LoVo (cell line): ENCODE measurements at places on chromosomes 2 and 18.
A peak's percentile ranks its signal among the peaks of the same experiment; 100 is the strongest.

GRCh38 chr18:78751664-78752063, 228.0 kb upstream of the SALL3 start:
- DNase-seq: no peak

GRCh38 chr18:58603375-58604067, 25.4 kb downstream of the ALPK2 start:
- no peak for DNase-seq

DNA sequence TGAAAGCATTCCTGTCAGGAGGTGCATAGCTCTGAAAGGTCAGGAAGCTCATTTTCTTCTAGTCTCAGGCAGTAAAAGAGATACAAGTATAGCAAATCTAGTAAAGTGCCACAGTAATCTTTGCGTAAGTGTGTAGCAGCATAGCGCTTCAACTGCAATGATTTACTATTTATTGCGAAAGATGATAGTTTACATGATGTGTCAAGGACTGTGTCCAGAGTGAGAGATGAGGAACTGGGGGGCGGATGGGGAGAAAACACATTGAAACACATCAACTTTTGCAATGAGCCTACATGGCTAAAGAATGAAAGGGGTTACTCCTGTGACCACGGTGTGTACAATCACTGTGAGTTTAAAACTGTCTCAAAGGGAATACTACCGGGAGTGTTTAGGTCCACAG, 644.4 kb downstream of the GALR1 start:
- DNase-seq: no peak

DNA sequence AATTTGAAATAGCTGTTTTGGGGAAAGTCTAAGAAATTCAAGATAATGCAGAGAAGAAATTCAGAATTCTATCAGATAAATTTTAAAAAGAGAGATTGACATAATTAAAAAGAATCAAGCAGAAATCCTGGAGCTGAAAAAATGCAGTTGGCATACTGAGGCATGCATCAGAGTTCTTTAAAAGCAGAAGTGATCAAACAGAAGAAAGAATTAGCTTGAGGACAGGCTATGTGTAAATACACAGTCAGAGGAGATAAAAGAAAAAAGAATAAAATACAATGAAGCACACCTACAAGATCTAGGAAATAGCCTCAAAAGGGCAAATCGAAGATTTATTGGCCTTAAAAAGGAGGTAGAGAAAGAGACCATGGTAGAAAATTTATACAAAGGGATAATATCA, 57.1 kb downstream of the CYTIP start:
- DNase-seq: no peak

DNA sequence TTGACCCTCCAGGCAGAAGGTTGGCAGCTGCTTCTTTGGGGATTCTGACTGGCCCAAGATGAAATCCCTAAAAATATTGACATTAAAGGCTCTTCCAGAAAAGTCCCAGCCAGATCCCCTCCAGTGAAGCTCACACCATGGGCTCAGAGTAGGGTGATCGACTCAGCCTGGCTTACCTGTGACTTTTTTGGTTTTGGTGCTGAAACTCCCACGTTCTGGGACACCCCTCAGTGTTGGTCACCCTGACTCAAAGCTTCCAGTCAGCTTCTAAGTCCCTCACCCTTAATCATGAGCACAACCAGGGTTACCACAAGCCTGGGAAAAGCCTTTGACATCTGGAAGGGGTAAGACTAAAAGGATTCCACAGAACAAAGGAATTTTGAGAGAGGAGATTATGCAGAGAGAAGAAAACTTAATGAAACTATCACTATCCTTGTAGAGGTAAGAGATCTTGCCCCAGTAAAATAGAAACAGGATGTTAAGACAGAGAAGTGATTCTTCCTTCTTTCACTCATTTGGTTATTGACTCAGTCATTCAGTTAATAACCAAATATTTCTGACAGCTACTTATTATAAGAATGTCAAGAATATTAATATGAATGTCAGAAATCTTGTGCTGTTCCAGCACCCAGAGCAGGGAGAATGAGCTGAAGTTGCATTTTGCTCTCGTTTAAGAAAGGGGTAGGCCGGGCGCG, 66.8 kb upstream of the SEC11C start:
- no peak for DNase-seq

GRCh38 chr2:180115675-180116074, 108.6 kb upstream of the CWC22 start:
- DNase-seq: no peak

DNA sequence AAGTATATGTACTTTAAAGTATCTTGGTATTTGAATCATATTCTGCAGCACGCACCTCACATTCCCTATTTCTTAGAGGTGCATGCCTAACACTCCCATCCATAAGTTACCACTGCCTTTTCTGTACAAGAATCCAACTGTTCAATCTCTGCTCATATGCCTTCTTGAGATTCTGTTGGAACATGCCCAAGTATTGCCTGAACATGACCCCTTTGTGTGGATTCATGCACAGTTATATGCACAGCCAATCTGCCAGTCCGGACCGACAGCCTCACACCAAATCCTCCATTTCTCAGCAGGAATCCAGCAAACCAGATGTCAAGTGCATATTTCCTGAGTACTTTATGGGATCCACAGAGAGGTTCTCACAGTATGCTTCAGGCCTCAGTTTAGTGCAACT, 222.0 kb downstream of the TMEM182 start:
- no peak for DNase-seq

DNA sequence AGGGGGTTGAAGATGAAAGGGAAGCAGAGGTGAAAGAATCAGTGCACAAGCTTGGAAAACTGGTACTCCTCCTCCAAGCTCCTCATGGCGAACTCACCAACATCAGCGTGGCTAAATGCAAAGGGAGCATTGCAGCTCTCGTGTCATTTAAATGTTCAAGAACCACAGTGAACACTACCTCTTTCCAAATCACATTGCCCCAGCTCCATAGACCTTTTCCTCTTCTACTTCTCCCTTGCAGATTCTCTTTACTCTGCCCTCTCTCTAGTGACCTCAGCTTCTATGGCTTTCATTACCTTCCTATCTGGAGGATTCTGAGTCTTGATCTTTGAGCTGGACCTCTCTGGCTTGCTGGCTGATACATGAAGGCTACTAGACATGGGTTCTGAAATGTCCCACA, 14.3 kb downstream of the EPB41L3 start:
- DNase-seq: no peak

- no peak for DNase-seq
Observed at GRCh38 chr18:49519101-49519971, 32.3 kb upstream of the C18orf32 start.

- DNase-seq: no peak
Observed at GRCh38 chr2:195021711-195022507, 635.1 kb upstream of the SLC39A10 start.

GRCh38 chr18:11767935-11768334, 78.9 kb downstream of the GNAL start:
- peak; percentile 1 for DNase-seq

DNA sequence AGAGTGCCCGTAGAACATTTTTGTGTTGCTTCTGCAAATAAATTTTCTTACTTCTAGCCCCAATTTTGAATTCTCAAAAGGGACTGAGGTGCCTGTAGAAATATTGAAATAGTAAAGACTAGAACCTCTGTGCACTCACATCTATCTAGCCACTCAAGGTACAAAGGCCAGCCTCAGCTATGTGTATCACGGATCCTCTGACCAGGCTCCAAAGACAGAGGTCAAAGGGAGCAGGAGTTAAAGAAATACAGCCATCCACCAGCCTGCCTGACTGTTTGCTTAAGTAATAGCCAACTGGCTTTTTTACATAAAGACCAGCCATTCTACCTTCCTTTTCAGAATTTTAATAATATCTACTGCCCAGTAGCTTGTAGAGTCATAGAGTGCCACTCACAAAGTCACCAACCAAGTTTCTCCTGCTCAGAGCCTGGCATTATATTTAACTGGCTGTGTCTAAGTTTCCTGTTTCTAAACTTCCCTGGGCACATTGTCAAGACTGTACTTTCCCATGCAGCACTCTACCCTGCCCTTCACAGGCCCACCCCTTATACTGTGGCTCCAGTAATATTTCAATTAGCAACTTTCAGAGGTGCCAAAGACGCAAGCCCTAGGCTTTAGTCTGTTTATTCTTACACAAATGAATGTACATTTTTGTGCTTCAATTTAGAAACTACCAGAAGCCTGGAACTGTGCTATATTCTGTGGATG, 338.3 kb upstream of the NT5C1B start:
- DNase-seq: no peak

DNA sequence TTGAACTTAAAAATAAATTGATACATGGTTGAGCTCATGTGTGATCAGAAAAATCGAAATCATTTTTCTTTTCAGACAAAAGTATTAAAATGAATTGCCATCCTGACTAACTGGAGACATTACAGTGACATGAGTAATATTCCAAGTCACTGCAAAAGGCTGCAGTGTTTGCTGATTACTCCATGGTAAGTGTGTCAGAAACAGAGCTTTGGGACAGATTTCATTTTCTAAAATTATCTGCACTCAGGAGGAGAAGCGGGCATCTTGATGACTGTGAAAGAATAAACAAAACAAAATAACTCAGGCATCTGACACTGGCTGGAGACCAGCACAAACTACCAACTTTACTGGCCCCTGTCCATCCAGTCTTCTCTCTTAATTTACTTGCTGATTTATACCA, 312.3 kb upstream of the PIK3C3 start:
- no peak for DNase-seq

- DNase-seq: no peak
Observed at GRCh38 chr2:58553937-58554336, 312.8 kb upstream of the FANCL start.

DNA sequence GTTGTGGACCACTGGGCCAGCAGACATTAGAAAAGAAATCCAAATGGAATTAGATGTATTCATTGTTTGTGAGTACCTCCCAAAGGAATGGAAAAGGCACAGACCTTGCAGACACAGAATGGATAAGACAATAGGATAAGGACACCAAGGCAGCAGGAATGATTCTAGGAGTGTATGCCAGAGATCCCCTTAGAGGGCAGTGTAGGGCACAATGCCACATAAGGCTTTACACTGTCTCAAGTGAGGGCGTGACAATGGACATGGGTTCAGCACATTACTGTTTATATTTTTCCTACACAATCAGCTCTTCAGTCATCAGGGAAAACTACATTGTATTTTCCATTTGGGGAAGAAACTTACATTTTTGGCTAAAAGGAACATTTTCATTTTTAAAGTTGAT, 250.9 kb downstream of the PTH2R start:
- no peak for DNase-seq

DNA sequence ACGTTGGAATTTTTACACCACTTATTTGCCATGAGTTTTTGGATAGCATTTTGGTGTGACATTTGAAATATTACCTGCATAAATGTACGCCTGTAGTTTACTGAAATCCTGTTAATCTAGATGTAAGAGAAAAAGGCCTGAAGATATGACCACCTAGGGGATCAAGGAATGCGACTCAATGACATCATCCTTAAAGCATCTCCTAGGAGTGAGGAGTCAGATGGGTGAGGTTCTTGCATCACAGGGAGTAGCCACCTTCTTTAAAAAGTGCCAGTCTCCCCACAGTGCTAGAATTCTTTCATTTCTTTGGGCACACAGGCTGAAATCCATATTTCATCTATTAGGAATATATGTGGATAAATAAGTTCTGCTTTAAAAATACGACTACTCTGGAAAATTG, 34.5 kb downstream of the ADCYAP1 start:
- DNase-seq: no peak

GRCh38 chr2:218780046-218780445, 1.9 kb upstream of the CYP27A1 start:
- DNase-seq: no peak

DNA sequence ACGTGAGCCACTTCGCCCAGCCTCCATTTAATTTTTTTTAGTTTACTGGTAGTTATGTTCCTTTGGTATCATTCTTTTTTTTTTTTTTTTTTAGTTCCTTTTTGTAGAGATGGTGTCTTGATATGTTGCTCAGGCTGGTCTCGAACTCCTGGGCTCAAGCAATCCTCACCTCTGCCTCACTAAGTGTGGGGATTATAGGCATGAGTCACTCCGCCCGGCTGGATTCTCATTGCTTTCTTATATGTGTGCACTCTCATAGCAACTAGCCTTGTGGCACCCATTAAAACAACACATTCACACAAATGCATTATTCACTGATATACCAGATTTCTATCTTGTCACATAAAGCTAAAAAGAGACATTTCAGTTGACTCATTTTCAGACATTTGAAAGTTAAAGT, 4.2 kb downstream of the TTC27 start:
- peak; percentile 14 for DNase-seq

- DNase-seq: no peak
Observed at GRCh38 chr2:39851651-39852110, 72.6 kb upstream of the THUMPD2 start.

GRCh38 chr2:177460973-177461585, 68.5 kb downstream of the AGPS start:
- no peak for DNase-seq

- no peak for DNase-seq
Observed at GRCh38 chr18:78521744-78522143, 457.9 kb upstream of the SALL3 start.

DNA sequence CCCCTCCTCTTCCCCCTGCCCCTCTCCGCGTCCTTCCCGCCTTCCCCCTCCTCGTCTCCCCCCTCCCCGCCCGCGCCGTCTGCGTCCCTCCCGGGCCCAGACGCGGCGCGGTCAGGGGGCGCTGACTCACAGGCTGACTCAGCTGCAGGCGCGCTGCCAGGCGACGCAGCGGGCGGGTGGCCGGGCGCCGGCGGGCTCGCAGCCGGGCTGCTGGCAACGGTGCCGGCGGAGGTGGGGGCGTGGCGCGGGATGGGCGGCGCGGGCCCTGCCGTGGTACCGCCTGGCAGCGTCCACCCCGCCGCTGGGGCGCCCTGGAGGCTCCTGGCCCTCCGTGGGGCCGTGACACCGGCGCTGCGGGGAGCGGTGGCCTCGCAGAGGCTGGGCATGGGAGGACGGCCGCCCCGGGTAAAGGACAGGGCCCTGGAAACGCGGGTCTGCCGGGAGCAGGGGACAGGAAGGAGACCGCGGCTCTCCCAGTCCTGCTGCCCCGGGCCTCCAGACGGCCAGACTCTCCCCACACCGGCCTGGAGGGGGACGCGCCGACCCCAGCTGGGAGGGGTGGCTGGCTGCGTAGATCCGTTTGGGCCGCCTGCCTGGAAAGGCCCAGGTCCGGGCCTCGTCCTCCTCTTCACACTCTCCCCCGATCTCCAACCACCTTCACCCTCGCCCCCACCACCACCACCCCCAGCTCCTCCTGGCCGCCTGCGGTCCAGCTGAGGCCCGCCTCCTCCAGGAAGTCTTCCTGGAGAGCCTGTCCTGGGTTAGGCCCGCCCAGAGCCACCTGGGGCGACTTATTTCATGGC, 10.0 kb upstream of the PROC start:
- DNase-seq: peak; percentile 94

GRCh38 chr2:55017880-55018279, 32.4 kb downstream of the RTN4 start:
- no peak for DNase-seq

GRCh38 chr2:17245906-17246305, 272.3 kb downstream of the RAD51AP2 start:
- DNase-seq: no peak

- DNase-seq: no peak
Observed at GRCh38 chr2:198287706-198288105, 483.3 kb downstream of the PLCL1 start.

GRCh38 chr2:5700551-5700950, 8.4 kb downstream of the SOX11 start:
- DNase-seq: no peak
